ENCODE measurements at places on chromosomes 4 and X.

DNA sequence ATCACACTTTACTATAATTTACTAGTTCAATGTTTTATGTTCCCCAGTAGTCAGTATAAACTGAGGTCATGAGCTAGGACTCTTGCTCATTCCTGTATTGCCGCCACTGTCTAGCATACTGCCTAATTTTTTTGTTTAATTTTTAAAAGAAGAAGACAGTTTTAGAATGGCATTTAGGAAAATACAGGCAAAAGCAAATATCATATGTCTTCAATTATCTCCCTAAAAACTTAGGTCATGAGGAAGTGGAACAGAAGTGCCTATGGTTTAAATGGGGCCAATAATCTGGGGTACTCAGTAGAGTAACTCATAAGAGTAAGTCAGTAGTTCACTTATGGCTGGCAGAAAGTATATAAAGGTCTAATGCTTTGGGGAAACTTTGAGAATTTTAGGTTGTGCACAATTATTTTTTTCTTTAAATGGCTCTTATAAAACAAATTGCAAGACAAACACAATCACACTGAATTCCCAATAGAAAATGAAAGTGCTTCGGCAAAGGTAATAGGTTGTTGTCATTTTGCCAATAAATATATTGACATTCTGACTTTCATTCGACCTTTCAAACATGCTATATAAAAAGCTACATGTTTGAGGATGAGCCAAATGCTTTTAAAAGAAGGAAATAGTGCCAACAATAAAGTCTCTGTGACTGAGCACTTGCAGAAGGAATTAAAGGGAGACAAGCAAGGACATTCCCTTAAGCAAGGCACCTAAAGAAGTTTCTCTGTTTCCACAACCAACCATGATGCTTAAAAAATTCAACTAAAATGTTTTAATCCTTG lies 390.1 kb downstream of the PDGFC start:
- no peak for DNase-seq

DNA sequence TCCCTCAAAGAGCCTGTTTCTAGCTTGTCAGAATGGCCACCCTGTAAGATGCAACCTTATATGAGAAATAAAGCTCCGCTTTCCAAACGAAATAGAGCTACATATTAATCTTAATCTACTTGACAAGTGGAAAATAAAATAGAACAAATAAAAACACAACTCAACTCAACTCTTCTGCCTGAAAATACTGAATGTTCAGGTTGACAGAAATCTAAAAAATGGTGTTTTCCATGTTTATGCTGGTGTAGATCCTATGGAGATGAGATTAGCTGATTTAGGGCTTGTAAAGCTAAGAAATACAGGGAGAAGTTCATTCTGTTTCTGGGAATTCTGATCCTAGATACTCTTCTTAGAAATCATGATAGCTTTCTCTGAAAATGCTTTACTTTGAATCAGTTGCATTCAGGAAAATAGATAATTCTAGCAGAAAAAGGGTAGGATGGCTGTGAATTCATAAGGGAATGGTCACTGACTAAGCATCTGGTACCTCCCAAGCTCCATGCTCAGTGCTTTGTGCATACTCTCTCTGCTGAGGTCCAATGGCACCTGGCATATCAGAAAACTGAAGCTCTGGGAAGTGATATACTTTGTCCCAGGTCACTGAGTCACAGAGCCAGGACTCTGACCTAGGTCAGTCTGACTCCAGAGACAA lies 89.2 kb upstream of the EXOC1L start:
- DNase-seq, result no peak

DNA sequence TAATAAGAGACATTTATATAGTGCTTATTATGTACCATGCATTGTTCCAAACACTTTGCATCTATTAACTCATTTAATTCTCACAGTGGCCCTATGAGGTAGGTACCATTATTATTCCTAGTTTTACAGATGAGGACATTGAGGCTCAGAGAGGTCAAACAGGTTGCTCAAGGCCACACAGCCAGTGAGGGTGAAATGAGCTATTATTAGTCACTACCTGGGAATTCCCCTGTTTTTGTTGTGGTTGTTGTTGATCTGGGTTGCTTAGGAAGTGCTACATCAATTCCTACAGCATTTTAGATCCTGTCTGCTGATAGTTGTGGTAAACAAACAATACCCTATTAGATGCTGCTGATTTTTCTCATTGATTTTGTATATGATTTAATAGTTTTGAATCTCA lies 41.2 kb downstream of the APLN start:
- DNase-seq, result no peak

GRCh38 chr4:74335341-74336021 lies 27.2 kb downstream of the EPGN start:
- DNase-seq, result no peak

DNA sequence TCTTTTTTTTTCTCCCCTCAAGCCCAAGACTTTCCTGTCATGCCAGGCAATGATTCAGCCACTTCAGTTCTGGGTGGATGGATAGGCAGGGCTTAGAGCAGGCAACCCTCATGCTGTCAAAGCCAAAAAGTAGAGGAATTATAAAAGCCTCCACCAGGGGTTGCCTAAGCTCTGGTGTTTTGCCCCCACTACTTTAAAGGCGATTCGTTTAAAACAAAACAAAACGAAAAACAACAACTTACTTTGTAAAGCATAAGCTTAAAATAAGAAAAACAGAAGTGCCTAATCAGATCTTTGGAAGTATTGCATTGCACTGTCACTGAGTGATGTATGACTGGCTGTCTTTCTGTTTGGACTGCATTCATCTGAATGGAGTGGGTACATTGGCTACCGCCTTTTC lies 5.3 kb upstream of the IDS start:
- DNase-seq, result peak; percentile 86

- DNase-seq, result no peak
These were observed 11.2 kb downstream of the WDR1 start for GRCh38 chr4:10105421-10105820.

GRCh38 chr4:7348946-7349900 lies 85.5 kb downstream of the PSAPL1 start:
- DNase-seq, result no peak

- no peak for DNase-seq
These were observed 101.4 kb downstream of the NHS start for GRCh38 chrX:17476411-17476810.

- no peak for DNase-seq
These were observed 24.3 kb downstream of the TMEM192 start for GRCh38 chr4:165088366-165088765.

DNA sequence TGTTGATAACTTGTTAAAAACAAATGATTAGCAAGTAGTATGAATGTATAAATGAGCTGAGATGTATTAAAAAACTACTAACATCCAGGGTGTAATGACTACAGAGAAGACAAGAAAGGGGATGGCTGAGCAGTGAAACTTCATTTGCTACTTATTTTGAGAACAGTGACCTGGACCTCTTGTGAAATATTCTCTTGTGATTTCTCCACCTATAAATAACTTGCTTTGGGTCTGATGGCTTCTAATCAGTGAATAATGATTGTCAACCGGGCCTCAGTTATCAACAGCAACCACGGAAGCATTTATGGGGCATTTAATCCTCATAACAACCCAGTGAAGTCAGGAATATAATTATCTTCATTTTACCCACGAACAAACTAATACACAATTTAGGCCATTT lies 154.2 kb upstream of the HAND2 start:
- no peak for DNase-seq

DNA sequence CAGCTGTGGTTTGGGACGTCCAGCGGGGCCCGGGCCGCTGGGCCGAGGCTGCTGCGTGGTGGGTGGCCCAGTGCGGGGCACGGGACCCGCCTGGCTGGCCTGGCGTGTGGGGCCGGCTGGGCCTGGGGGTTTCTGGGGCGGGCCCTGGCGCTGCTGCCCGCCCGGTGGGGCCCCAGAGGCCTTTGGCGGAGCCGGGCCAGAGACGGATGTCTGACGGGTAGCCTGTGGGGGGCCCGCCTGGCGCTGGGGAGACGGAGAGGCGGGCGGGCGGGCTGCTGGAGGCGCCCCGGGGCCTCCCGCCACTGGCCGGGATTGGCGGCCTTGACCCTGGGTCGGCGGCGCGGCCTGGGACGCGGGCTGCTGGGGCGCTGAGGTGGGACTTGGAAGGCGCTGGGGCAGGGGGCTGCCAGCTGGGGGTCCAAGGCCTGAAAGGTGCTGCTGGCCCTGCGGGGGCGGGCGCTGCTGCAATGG lies 8.1 kb upstream of the TIMP1 start:
- no peak for DNase-seq

DNA sequence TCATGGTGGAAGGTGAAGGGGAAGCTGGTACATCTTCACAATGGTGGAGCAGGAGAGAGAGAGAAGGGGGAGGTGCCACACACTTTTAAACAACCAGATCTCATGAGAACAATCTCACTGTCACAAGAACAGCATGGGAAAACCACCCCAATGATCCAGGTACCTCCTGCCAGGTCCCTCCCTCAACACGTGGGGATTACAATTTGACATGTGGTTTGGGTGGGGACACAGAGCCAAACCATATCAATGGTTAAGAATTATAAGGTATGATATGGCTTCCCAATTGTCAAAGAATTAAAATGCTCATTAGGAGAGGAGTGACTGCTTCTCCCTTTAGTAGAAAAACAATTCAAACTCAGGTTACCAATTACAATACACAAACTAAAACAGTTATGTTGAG lies 143.3 kb downstream of the PDLIM5 start:
- no peak for DNase-seq

DNA sequence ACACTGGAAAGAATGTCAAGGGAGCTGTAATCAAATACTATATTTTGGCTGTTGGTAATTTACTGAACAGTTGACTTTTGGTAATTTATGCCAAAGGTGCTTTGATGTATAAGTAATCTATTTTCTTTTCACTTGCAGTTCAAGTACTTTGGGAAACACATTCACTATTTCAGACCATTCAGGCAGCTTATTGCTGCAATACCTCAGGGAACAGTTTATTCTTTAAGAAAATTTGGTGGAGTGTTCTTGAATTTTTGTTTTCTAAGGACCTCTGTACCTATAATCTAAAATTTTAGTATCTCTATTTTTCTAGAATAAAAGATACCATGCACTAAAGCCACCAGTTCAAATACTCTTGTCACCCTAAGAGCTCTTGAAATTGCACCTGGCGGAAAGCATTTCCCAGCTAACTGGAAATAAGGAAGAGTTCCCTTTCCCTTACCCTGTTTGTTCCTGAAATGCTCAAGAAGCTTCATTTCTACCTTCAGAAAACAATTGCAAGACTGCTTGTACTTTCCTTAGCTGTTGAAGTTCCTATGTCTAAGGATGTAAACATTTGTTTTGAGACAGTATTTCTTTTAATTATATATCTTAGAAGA lies 633.5 kb upstream of the FAT1 start:
- no peak for DNase-seq

DNA sequence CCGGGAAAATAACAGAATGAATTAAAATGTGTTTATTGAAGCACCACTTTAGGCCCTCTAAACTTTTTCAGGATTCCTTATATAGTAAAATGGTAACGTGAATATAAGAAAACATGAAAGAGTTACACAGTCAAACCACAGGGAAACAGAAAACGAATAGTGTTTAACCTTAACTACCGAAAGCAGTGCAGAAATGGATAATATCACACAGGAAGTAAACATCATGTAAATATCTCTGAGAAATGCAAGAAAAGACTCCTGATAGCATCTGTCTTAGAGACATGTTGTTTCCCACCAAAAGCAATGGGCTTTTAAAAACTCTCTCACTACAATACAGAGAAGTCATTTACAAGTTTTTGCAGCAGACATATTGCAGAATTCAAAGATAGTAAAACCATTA lies 323.9 kb upstream of the CXXC4 start:
- no peak for DNase-seq

DNA sequence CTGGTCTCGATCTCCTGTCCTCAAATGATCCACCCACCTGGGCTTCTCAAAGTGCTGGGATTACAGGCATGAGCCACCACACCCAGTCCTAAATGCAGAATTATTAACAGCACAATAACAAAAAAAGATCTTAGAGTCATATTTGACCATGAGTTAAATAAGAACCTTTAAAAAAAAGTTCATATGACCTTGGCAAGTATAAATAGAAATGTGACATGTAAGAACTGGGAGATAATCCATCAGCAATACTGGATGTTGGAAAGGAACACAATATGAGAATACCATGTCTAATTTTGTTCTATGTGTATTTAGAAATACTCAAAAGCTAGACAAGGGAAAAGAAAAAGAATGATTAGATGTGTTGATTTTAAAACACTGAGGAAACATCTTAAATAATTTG lies 231.6 kb downstream of the RAPGEF2 start:
- no peak for DNase-seq

- no peak for DNase-seq
These were observed 50.3 kb upstream of the GEMIN8 start for GRCh38 chrX:14079891-14080430.

DNA sequence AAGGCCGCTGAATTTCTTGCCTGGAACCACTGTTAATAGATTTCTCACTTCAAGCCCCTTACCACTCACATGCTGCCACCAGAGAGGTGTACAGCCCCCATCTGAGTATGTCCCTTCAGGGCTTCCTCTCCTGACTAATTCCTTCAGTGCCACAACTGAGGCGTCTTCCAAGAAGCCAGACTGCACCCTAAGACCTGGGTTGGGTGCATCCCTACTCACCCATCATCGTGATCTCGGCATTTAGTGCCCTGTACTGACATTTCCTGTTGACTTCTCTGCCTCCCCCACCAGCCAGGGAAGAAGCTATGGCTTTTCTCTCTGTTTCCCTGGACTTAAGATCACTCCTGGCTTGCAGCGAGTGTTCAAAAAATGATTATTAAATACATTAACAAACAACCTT lies 40.4 kb upstream of the MAP3K15 start:
- no peak for DNase-seq

DNA sequence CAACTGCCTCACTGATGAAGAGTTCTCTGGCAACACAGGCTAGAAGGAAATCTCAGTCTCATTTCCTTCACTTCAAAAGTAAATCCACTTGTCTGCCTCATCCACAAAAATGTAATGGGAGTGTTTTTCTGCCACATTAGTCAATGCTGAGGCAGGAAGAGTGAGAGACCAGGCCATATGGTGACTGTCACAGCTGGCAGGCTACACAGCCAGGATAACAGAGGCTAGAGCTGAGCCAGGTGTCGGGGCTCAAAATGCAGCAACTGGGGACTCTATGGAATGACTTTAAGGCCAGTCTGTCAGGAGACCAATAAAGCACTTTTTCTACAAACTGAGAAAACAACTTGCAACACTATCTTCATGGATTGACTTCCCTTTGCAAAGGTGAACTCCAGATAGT lies 204.2 kb downstream of the GPC3 start:
- DNase-seq, result no peak

- DNase-seq, result peak; percentile 56
These were observed 2.9 kb downstream of the EDA start for GRCh38 chrX:69618803-69619202.

- no peak for DNase-seq
These were observed 52.5 kb upstream of the ATXN3L start for GRCh38 chrX:13372203-13372980.

DNA sequence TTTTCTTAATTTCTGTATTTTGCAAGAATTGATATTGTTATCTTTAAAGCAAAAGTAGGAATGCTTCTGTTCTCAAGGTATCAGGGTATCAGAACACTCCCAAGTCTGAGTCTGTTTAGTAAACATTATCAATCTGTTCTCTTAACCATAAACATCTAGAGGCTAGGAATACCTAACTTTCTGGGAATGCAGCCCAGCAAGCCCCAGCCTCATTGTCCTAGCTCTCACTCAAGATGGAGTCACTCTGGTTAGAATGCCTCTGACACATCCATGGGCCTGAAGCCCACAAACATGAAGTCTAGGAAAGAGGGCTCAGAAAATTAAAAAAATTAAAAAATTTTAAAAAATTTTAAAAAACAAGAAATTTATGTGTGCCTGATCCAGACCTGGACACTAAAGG lies 315.1 kb upstream of the DKK2 start:
- DNase-seq, result no peak
